ENCODE measurements at places on chromosomes 4 and X.

DNA sequence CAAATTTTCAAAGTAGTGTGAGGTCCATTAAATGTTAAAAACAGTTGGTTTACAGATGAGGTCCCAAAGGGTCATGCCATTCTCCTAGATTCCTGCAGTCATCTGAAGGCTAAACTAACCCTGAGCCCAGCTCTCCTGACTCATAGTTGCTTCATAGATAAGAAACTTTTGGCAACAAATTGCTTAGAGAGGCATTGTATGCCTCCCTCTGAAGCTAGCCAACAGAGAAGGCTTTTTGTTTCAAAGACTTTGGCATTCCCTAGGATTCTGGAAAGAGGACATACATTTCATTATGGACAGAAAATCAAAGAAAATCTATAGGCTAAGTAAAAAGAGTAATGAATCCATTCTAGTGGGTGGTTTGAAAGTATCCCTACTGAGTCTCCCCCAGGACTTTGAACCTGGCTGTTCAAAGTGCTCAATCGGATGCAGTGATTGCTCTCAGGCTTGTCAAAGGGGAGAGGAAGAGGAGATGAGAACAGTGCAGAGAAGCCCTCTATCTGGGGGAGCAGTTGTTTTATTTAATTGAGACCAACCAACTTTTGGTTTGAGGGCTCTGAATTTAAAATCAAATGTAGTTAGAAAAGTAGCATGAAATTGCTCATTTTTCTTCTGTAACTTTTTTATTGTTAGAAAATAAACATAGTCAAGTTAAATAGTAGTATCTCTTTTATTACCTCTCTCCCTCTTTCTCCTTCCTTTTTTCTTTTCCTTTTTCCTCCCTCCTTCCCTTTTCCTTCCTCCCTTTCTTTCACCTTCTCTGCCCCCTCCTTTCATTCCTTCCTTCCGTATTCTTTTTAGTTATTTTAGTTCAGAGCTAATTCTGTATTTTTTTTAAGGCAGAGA lies 72.3 kb upstream of the ZNF518B start:
- DNase-seq = no peak

DNA sequence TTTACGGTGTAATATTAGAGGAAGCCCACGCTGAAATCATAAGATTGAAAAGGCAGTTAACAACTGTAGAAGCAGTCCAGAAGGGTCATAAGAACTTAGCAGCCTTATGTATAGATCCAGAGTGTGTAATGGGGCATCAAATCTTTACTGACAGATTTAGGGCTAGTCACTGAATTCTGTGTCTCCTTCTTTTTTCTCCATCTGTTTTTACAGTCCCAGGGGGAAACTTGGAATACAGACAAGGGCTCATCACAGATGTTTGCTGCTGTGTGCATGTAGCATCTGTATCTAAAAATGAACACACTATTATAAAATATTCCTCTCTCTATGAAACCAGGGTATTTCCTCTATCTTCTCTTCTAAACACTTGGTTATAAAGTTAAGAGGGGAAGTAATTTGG lies 43.9 kb downstream of the CYSLTR1 start:
- DNase-seq = no peak

- DNase-seq = no peak
Observed at GRCh38 chrX:96126182-96126581, 558.5 kb upstream of the DIAPH2 start.

- DNase-seq = no peak
Observed at GRCh38 chr4:65999518-65999871, 329.2 kb upstream of the EPHA5 start.

DNA sequence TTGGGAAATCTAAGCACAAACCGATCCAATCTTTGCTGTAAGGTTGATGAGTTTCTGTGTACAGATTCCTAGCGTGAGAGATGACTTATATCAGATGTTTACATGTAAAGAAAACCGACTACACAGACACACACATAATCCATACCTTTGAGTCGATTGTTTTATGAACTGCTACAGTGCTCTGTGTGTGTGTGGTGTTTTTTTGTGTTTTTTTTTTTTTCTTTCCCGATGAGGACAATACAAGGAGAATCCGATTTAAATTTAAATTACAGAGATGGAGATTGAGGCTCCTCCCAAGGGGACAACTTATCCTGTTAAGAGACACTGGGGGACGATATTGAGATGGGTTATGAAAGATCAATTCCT lies 461 bp upstream of the SLC9A6 start:
- no peak for DNase-seq

- no peak for DNase-seq
Observed at GRCh38 chrX:39759526-39760224, 338.1 kb downstream of the BCOR start.

DNA sequence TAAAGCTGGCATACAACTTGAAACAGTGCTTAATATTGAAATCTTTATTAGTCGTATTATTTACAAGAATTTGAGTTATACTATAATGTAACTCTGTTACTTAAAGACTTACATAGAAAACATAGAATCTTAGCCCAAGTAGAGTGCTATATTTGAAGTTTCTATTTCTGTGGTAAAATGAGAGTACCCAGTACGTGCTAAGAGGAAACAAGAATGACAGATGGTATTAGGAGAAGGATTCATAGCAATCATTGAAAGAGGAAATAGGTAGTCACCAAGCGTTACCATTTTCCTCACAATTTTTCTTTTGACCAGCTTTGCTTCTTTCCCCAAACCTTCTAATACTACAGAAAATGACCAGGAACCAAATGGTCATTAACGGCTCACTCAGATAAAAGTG lies 412.1 kb upstream of the GRIA3 start:
- DNase-seq = no peak

Measured in stimulated activated CD4-positive, alpha-beta T cell treated with anti-CD3 and anti-CD28 coated beads, TNF-alpha, amount 100 ng/mL, for 4 hours (primary cell).